ENCODE measurements at places on chromosomes 1 and 21.

- no peak for DNase-seq
These were observed 8.6 kb upstream of the RAB29 start for GRCh38 chr1:205783904-205784303.

GRCh38 chr1:47527653-47528272 lies 89.9 kb downstream of the FOXD2 start:
- DNase-seq, result no peak

DNA sequence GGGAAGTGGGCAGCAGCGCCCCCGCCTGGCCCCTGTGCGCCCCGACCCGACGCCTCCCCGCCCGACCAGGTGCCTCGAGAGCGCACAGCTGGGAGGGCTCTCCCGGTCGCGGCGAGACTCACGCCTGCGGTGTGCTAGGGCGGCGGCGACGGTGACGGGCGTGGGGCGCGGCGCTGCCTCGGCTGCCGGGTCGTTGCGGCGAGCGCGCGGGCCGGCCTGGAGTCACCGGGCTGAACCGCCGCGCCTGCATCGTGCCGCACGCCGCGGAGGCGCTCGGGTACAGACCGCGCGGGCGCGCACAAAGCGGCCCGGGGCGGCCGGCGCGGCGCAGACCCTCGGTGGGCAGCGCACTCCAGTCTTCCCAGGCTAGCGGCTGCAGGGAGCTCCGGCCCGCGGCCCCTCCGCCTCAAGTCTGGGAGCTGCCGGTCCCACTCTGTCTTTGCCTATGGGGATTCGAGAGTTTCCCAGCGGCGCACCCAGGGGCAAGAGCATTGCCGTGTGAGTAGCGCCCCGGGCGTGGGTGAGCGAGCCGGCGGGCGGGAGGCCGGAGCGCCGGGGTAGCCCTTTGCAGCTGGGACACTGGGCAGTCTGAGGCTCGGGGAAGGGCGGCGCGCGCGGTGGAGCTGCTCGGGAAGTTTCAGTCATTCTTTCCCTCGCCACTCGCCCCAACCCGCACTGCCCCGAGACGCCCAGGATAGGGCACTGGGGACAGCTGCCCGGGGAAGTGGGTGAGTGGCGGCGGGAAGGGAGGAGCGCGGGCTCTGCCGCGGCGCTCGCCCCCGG lies at the start of gene SLC35F3:
Gene SLC35F3, plus strand, starts transcription at position 44 of the 783 bp plus-strand sequence.
- no peak for DNase-seq

GRCh38 chr1:98903261-98903660 lies 101.4 kb downstream of the PLPPR5 start:
- DNase-seq, result no peak

- no peak for DNase-seq
These were observed 24.5 kb upstream of the DISC1 start for GRCh38 chr1:231601824-231602672.

- DNase-seq, result no peak
These were observed 492.6 kb downstream of the KCNT2 start for GRCh38 chr1:196115646-196116045.

GRCh38 chr21:14382486-14382834 lies 486 bp downstream of the HSPA13 start:
- DNase-seq, result no peak

DNA sequence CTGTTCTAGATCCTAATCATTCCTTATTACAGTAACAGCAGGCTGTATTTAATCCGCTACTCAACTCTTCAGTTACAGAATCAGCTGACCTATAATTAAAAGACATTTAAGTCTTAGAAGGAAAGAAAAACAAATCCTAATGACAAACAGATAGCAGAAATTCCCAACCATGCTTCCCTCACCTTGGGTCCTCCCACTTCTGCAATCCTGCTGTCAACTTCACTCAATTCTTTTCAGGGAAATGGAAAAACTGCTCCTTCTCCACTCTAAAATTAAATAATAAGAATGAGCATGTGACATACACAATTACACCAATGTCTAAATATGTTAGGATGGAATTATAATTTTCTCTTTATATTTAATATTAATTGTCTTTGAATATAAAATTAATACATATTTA lies 182.6 kb upstream of the LYPLAL1 start:
- no peak for DNase-seq

GRCh38 chr1:169105434-169106094 lies 926 bp upstream of the ATP1B1 start:
- DNase-seq, result no peak

DNA sequence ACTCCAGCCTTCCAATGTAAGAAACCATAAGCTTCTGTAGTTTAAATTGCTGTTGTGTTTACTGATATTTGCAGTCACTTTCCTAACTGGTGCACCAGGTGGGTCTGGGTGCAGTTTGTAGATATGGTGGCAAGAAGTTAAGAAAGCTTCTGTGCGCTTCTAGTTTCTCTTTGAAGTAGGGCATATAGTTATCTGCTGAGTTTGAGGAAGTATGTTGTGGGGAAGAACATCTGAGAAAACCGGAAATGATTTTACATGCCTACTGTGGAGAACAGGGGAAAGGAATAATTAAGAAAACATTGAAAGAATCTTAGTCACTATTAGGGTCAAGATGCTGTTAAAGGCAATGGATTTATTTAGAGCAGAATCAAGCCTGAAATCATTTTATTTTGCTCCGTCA lies 14.9 kb upstream of the SLC44A5 start:
- DNase-seq, result no peak

- no peak for DNase-seq
These were observed 10.8 kb downstream of the THEM4 start for GRCh38 chr1:151898519-151898991.

- DNase-seq, result no peak
These were observed 26.3 kb downstream of the PRMT2 start for GRCh38 chr21:46661642-46662366.

DNA sequence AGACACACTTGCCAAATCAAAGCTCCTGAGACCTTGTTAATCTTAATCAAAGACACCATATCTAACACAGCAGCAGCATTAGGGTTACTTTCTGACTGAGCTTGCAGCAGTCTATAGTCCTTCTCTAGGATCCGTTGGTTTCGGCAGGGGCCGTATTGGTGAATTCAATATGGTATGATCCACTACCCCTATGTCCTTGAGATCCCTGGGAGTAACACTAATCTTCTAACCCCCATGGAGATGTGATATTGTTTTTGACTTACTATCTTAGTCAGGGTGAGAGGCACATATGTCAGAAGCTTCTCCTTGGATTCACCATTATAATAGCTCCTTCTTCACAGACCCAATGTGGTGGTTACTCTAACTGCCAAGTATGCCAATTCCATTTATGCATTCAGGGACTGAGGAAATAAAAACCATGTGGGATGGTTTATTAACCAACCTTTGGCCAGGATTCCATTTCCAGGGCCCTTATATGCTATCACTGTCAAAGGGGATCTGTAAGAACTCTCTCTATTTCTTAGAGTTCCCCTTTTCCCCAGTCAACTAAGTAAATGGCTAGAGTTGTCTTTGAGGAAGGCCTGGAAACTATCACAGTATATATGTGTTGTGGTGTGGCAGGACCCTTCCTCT lies 673.6 kb upstream of the USP24 start:
- DNase-seq, result no peak

DNA sequence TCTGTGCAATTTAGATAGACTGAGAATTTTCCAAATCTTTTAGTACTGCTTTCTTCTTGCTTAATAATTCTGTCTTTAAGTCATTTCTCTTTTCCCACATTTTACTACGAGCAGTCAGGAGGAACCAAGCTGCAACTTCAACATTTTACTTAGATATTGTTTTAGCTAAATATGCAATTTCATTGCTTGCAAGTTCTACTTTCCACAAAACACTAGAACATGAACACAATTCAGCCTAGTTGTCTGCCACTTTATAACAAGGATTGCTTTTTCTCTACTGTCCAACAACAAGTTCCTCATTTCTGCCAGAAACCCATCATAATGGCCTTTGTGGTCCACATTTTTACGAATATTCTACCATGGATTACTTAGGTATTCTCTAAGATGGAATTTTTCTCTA lies 36.6 kb downstream of the SORT1 start:
- no peak for DNase-seq

GRCh38 chr1:101017448-101017847 lies 8.1 kb downstream of the DPH5 start:
- DNase-seq, result no peak

- DNase-seq, result no peak
These were observed 59.7 kb downstream of the MIER1 start for GRCh38 chr1:66984491-66984890.

- DNase-seq, result no peak
These were observed 8.6 kb upstream of the COL6A2 start for GRCh38 chr21:46089285-46089684.

DNA sequence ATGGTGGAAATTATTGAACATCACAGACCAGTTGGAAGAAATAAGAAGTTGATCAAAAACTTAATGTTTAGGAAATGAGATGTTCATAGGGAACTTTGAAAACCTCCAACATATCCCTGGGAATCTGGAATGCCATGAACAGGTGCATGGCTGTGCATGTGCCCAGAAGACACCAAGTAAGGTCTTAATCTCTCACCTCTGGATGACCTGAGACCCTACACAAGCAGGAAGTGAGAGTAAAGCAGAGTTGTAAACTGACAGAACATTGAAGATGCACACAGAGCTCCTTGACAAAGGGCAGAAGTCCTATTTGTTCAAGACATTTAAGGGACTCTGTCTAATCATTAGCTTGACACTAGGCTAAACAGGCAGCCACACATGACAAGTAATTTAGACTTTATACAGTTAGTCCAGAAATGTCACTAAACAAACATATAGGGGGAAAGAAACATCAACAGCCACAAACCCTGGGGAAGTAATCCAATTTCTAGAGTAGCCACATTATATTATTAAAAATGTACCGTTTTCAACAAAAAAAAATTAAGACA lies 34.5 kb downstream of the KLHDC7A start:
- DNase-seq, result no peak

DNA sequence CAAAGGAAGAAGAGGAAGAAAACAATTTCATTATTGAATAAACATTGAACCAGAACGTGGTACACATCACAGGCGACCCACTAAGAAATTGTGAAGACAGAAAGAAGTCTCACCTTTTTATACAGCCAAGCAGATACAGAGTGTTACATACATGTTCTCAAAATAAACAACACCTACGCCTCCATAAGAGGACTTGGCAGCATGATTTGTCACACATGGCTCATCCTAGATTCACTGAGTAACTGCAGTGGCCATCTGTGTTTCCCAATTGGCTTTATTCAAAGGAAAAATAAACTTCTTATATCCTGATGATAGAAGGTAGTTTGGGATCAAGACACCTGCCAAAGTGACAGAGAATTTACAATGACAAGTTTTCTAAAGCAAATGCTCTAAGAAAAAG lies 7.6 kb upstream of the KRTAP19-8 start:
- DNase-seq, result no peak

GRCh38 chr1:12657060-12657884 lies 13.4 kb downstream of the AADACL4 start:
- no peak for DNase-seq

Data from bone marrow (tissue), 2 donors.